ENCODE measurements at places on chromosomes 13 and 19. TPM values are rescaled to one million over a fixed set of nuclear protein-coding genes. Genes with fewer than 3 reads are reported as not detected.

- no peaks in the 10 kb centered on the region for H3K36me3 ChIP-seq
- peaks cover 8% of the 10 kb centered on the region for H3K4me1 ChIP-seq
- H3K27me3 ChIP-seq = no peaks in the 10 kb centered on the region
- no peak overlapping the region for H3K27ac ChIP-seq
- DNase-seq = no peak
- no peak overlapping the region for H3K4me3 ChIP-seq
Observed at GRCh38 chr19:40827386-40828247, 22.6 kb downstream of the CYP2A6 start.

DNA sequence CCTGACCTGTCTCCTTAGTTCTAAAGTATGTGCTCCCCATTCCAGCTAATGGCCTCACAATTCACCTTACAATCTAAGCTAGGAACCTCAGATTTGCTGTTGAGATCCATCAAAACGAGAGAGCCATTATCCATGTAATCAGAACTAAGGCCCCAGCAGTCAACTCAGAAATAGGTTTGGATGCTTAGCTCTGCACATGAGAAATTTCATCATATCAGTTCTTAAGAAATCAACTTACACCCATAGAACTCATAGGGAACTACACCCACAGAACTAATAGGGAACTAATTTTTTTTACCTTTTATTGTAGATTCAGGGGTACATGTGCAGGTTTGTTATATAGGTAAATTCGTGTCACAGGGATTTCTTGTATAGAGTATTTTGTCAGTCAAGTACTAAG is 28.7 kb downstream of the CYSLTR2 start:
- H3K36me3 ChIP-seq = no peaks in the 10 kb centered on the region
- no peaks in the 10 kb centered on the region for H3K4me1 ChIP-seq
- no peak overlapping the region for H3K4me3 ChIP-seq
- H3K27ac ChIP-seq = no peak overlapping the region
- no peak for DNase-seq

DNA sequence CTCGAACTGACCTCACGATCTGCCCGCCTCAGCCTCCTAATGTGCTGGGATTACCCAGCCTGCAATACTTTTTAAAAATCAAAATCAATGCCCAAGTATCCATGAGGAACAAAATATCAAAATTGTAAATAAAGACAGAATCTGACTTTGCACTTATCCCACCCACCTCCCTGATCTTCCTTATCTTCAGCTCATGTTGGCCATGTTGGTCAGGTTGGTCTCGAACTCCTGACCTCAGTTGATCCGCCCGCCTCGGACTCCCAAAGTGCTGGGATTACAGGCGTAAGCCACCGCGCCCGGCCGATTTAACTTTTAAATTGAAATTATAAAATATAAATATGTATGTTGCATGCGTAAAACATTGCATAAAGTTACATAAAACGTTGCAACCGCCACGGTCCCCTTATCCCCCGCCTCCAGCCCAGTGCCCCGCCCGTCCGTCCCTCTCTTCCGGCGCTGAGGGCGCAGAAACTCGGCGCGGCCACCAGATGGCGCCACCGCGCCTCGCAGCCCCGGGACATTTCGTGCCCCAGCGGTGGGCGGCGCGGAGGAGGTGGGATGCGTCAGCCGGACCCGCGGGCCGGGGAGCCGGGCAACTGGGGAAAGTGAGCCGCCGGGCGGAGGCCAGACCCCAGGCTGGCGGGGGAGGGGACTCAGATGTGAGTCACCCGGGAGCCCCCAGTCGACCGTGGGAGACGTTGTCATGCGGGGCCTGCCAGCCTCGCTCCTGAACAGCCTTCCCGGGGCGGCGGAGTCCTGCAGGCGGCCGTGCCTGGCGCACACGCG is 1.5 kb upstream of the GADD45B start:
- H3K27ac ChIP-seq = peak overlapping the region; percentile 93
- H3K4me1 ChIP-seq = peaks cover 42% of the 10 kb centered on the region
- no peaks in the 10 kb centered on the region for H3K36me3 ChIP-seq
- peak overlapping the region; percentile 76 for H3K4me3 ChIP-seq
- no peaks in the 10 kb centered on the region for H3K27me3 ChIP-seq

- H3K27ac ChIP-seq = no peak overlapping the region
- H3K36me3 ChIP-seq = no peaks in the 10 kb centered on the region
- peaks cover 28% of the 10 kb centered on the region for H3K4me1 ChIP-seq
- DNase-seq = no peak
- no peak overlapping the region for H3K4me3 ChIP-seq
Observed at GRCh38 chr19:41652250-41652649, 25.4 kb upstream of the CEACAM4 start.

The ZNF135 gene
- total RNA-seq = 2.3 TPM

- no peaks in the 10 kb centered on the region for H3K4me1 ChIP-seq
- DNase-seq = no peak
- peak overlapping the region; percentile 23 for H3K27ac ChIP-seq
- no peak overlapping the region for H3K4me3 ChIP-seq
- no peaks in the 10 kb centered on the region for H3K27me3 ChIP-seq
Observed at GRCh38 chr19:30449673-30450072, 77.5 kb downstream of the ZNF536 start.

- no peaks in the 10 kb centered on the region for H3K36me3 ChIP-seq
- DNase-seq = peak; percentile 18
- no peak overlapping the region for H3K27ac ChIP-seq
- H3K27me3 ChIP-seq = no peaks in the 10 kb centered on the region
- H3K4me3 ChIP-seq = no peak overlapping the region
Observed at GRCh38 chr13:30577401-30577852, 40.3 kb upstream of the USPL1 start.

DNA sequence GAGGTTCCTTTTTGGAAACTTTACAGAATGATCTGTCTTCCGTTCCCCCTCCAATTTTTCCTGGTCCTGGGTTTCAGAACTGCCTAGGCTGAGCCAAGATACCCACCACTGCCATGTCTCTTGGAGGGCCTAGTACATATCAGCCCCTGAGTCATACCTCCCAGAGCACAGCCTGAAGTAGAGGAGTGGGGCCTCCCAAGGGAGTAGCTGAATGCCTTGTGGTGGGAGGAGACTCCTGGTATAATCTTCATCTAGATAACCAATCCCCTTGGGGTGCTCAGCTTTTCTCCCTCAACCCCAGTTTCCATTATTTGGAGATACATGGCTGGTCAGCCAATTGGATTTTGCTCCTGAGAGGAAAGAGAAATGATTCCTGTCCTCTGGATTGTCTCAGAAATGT is 30.3 kb downstream of the ZNF763 start:
- no peaks in the 10 kb centered on the region for H3K36me3 ChIP-seq
- H3K27ac ChIP-seq = no peak overlapping the region
- H3K27me3 ChIP-seq = no peaks in the 10 kb centered on the region
- H3K4me3 ChIP-seq = no peak overlapping the region
- H3K4me1 ChIP-seq = no peaks in the 10 kb centered on the region

GRCh38 chr13:61935710-61936109 is 520.1 kb upstream of the PCDH20 start:
- DNase-seq = no peak
- no peaks in the 10 kb centered on the region for H3K36me3 ChIP-seq
- no peak overlapping the region for H3K4me3 ChIP-seq
- no peaks in the 10 kb centered on the region for H3K4me1 ChIP-seq

DNA sequence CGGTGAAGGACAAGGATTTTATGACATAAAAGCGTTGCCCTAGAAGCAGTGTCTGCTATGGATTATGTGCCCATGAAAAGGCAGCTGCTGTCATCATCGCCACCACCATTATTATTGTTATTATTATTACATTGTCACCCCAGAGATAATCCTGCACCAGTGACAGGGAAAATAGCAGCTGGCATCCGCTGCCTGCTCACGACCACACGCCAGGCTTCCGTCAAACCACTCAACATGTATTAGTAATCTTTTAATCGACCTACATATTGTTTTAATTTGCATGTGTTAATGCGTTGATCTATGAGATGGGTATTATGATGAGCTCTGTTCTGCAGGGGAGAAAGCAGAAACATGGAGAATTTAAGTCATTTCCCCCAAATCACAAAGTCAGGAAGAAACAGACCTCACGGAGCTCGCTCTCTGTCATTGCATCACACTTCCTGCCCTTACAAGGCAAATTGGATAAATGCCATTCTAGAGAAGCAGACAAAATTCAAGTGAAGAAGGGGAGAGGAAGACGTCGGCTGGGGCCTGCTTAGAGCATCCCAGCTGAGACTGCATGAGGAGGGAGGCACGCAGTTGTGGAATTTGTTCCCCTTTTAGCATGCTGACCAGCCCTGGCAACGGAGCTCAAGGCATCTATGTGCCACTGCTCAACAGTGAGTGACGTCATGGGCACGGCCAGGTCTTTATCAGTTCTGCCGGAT is at the start of gene FFAR3:
Gene FFAR3 (plus strand): TSS at position 594 of the 707 bp plus-strand sequence. CDS start 431 bp downstream, outside the sequence.
- H3K4me1 ChIP-seq = no peaks in the 10 kb centered on the region
- no peak within 1 kb of the TSS for H3K27ac ChIP-seq
- no peaks in the 10 kb centered on the region for H3K36me3 ChIP-seq
- no peak within 1 kb of the TSS for H3K4me3 ChIP-seq

The ANGPTL8 gene
- not detected for total RNA-seq

The HSD17B14 gene
- total RNA-seq = 4.9 TPM

The CYP4F3 gene
- 22.7 TPM for total RNA-seq

GRCh38 chr19:2462635-2463421 is 6.1 kb upstream of the LMNB2 start:
- no peaks in the 10 kb centered on the region for H3K36me3 ChIP-seq
- peaks cover 17% of the 10 kb centered on the region for H3K4me1 ChIP-seq
- no peaks in the 10 kb centered on the region for H3K27me3 ChIP-seq
- DNase-seq = peak; percentile 82

DNA sequence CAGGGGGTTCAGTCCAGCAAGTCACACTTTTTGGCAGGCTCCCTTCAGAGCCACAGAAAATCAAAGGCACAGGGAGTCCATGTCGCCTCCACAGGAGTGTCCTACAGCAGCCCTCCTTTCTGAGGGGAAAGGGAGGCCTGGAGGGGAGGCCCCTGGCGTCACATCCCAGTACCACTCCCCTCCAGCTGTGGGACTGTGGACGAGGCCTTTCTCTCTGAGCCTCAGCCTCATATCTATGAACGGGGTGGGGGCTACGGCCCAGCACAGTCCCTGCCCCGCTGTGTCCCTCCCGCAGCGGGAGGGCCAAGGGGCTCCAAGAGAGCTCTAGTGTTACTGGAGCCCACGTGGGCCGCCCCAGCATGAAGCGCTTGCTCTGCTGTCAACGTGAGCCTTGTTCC is 23.8 kb downstream of the PEPD start:
- H3K4me3 ChIP-seq = no peak overlapping the region
- no peaks in the 10 kb centered on the region for H3K27me3 ChIP-seq
- H3K4me1 ChIP-seq = no peaks in the 10 kb centered on the region

DNA sequence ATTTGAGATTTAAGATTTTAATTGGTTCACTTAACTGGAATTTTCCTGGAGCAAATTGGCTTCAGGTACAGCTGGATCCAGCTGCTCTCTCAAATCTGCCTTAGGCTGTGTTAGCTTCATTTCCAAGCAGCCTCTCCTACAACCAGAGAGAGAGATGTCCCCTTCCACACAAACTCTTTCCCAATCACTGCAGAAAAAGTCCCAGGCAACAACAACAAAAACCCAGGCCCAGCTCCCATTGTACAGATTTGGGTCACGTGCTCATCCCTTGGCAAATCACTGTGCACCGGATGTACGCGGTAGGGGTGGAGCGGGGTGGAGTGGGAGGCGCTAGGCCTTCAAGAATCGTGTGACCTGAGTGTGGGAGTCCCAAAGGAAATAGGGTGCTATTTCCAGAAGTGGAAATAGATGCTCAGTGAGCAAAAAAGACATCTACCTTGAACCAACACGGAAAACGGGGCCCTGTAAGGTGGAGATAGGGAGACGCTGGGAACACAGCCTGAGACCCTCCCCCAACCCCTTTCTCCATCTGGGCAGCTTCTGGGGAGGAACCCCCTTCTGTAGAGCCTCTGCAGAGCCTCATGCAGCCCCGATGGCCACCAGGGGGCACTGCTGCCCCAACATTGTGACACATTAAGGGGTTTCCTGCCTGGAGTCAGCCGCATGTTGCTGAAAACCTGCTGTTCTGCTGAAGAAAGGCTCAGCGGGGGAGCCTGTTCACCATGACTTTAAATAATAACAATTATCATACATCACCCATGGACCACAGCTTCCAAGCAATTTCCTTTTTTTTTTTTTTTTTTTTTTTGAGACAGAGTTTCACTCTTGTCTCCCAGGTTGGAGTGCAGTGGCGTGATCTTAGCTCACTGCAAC is 25.4 kb downstream of the HPN start:
- peak; percentile 91 for DNase-seq
- H3K27ac ChIP-seq = no peak overlapping the region
- H3K4me1 ChIP-seq = no peaks in the 10 kb centered on the region
- no peaks in the 10 kb centered on the region for H3K36me3 ChIP-seq

The PODNL1 gene
- 3.3 TPM for total RNA-seq

DNA sequence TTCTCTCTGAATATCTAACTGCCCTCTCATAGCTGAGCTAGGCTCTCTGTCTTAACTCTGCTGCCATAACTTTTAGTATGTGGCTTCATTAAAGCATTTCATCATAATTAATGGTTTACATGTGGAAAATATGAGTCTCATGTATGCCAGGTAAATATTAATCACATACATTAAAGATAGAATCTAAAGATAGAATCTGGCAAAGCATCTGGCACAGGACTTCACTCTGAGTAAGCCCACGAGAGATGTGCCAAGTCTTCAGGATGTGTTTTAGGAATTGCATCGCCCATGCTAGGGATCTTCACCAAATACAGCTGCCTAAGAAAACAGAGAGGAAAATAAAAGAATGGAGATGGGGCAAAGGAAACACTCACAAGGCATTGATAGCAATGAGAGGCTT is 285.8 kb downstream of the DIAPH3 start:
- DNase-seq = no peak
- no peaks in the 10 kb centered on the region for H3K27me3 ChIP-seq
- H3K4me1 ChIP-seq = no peaks in the 10 kb centered on the region

Data from transverse colon (tissue), 4 donors.